A549 (cell line): ENCODE measurements at places on chromosomes 2 and 18. TPM values are rescaled to one million over a fixed set of nuclear protein-coding genes. Genes with fewer than 3 reads are reported as not detected.

The MPHOSPH10 gene
- polyA plus RNA-seq, result 39.2 to 43.8 TPM (median 41.1 TPM) in 3 replicates

The CNTNAP5 gene
- polyA plus RNA-seq, result not detected in 3 replicates

DNA sequence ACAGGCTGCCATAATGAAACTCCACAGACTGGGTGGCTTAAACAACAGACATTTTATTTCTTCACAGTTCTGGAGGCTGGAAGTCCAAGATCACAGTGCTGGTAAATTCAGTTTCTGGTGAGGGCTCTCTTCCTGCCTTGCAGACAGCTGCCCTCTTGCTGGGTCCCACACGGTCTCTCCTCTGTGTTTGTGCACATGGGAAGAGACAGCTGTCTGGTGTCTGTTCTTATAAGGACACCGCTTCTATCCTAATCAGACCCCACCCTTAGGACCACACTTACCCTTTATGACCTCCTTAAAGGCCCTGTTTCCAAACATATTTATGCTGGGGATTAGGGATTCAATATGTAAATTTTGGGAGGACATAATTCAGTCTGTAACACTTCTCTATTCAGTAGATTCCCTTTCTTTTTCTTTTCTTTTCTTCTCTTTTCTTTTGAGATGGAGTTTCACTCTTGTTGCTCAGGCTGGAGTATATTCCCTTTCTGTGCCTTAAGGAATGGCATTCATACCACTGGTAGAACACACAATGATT lies 18.9 kb downstream of the CTIF start:
- no peak for DNase-seq

GRCh38 chr2:44947028-44947375 lies 5.5 kb downstream of the SIX3 start:
- DNase-seq, result no peak

The FTCDNL1 gene
- 2.1 to 3.3 TPM (median 3.0 TPM) in 3 replicates for polyA plus RNA-seq

- DNase-seq, result no peak
These were observed 101.5 kb upstream of the HS6ST1 start for GRCh38 chr2:128420131-128420530.

DNA sequence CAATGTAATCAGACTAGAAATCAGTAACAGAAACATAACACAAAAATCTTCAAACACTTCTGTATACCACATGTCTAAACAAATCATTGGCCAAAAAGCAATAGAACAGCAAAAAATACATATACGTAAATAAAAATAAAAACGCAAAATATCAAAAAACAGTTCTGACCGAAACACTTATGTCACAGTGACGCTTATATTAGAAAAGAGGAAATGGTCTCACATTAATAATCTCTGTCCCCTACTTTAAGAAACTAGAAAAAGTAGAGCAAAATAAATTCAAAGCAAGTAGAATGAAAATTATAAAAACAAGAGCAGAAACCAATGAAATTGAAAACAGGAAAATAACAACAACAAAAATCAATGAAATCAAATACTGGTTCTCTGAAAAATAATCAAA lies 41.9 kb downstream of the TMEM131 start:
- DNase-seq, result no peak

The PLEKHB2 gene
- 54.4 to 57.5 TPM (median 57.0 TPM) in 3 replicates for polyA plus RNA-seq
